ENCODE measurements at places on chromosomes 7 and 10.

GRCh38 chr10:30758338-30758737, 128.8 kb upstream of the LYZL2 start:
- no peak for DNase-seq

DNA sequence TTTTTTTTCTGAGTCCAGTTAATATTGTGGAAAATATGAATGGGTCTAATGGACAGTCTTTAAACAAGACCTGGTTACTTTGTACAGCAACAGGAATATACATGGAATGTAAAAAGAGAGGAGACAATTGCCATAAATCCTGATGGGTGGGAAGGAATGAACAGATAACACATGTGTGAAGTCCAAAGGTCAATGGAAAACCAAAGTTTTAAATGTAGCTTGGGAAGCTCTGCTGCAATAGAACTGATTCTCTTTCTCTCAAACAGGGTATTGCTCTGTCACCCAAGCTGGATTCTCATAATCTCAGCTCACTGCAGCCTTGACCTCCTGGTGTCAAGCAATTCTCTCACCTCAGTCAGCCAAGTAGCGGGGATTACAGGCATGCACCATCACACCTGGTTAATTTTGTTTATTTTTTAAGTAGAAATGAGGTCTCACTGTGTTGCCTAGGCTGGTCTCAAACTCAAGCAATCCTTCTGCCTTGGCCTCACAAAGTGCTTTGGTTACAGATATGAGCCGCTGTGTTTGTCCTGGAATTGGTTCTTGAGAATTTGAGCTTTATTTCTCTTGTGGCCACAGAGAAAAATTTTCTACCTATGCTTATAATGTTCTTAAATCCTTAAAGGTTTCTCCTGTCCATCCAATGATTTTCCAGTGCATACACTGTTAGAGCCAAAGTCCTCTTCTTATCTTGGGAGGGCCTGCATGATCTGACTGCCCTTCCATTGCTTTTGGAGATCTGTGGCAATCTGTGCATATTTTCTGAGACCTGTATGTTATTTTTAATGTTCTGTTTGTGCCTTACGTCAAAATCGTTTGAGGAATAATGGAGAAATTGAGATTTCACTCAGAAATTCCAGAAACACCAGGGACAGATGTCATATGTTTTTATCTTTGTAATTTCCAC, 30.7 kb upstream of the ZNF92 start:
- DNase-seq: no peak

DNA sequence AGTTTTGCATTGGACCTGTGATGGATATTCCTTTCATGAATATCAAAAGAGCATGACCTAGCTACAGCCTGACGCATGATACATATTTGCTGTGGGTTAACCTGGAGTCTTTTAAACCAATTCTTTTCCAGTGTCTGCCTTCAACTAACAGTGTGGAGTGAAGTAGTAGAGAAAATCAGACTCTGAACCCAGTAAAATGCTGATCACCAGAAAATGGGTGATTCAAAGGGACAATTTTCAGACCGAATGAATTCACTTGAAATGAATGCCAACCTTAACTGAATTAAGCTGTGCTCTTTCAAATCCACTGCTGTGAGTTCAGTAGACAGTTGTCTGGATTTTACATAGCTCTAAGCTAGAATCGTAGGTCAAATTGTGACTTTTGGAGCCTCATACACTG, 123.0 kb downstream of the CDK14 start:
- DNase-seq: no peak

GRCh38 chr7:128954830-128955802, 17.4 kb downstream of the IRF5 start:
- DNase-seq: peak; percentile 36

DNA sequence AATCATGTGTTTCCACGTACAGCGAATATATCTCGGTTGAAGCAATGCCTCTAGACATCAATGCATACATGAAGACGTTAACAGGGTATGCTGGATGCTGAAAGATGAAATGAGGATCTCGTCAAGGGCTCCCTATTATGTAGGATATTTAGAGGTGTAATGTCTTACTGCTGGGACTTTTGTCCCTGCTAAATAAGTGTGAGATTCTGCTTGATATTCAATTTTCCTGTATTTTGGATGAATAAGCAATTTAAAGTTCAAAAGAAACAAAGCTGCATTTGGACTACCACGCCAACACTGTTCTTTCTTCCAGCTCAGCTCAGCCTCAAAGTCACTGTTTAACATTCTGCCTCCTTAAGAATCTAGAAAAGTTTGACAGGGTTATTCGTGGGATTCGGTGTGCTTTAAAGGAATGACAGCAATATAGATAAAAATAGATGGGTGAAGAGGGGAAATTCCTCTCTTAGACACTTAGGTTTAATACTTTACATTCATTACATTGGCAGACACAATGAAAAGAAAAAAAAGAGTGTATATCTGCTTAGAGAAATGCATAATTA, 110.1 kb upstream of the RHEB start:
- DNase-seq: no peak

- no peak for DNase-seq
Observed at GRCh38 chr7:157548691-157549303, 212.0 kb downstream of the DNAJB6 start.

- no peak for DNase-seq
Observed at GRCh38 chr7:64314566-64314965, 805 bp downstream of the ZNF736 start.

GRCh38 chr7:50147951-50148808, 55.1 kb upstream of the ZPBP start:
- no peak for DNase-seq

- DNase-seq: no peak
Observed at GRCh38 chr7:7375538-7375937, 160.1 kb downstream of the COL28A1 start.
